NCI-H1694 (cell line): ENCODE measurements at places on chromosomes 11 and 22.

GRCh38 chr11:112179601-112180000 lies 4.3 kb downstream of the BCO2 start:
- DNase-seq = no peak

DNA sequence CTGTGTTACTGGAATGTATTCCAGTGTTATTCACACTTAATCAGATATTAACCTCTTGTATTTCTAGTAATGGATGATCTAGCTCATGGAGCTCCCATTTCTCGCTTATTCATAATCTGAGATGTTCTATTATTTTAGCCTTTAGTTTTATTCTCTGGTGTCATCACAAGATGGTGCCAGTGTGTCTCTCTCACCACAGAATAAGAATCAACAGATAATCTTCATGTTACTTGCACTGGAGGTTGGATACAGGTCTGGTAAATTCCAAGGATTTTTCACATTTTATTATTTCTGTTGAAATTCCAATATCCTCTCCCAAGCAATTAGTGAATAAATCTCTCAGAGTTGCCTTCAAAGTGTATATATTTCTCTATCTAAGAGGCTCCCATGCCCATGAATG lies 74.6 kb downstream of the CASP12 start:
- no peak for DNase-seq

DNA sequence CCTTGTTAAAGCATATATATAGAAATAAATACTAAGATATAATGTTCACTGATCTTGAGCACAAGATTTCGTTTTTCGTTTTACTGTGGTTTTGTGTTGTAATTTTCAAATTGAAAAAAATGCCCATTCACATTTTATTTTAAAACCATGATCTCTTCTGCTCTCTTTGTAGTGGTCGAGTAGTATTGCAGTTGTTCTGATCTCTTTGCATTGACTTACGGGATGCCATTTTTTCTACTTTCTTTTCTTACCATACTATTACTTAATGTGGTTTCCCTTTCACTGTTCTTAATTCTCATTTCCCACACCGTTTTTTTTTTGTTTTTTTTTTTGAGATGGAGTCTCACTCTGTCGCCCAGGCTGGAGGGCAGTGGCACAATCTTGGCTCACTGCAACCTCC lies 289.6 kb downstream of the DYNC2H1 start:
- no peak for DNase-seq

DNA sequence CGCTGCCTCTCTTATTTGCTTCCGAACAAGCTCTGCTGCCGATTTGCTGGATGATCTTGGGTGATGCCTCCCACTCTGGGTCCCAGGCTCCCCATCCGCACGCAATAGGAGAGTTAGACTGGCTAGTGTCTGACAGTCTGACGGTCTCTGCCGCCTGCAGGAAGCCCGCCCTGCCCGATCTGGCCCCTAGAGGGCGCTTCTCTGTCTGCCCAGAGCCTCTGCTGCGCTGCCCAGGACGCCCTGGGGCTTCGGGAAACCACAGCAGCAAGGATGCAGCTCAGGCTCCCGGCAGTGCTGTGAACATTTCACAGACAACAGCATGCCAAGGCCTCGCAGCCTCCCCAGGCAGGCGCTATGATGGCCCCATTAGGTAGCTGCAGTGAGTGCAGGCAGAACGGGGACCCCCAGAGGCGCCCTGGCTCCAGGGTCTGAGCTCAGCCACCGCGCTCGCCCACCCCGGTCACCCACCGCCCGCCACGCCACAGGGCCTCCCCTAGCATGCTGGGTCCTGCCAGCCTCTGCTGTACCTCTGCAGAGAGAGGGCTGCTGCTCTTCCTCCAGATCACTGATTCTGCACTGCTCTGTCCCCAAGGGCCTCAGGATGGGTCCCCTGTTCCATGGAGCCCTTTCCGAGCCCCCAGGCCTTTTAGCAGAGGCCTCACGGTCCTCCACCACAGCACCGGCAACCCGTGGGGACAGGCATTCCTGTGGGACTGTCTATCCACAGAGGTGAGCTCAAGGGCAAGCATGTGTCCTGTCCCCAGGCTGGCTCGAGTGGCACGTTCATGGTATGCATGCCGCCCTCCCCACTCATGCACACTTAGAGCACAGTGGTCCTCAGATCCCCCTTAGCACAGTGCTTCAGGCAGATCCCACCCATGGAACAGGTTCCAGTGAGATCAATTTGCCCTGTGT lies 4.3 kb upstream of the BAIAP2L2 start:
- DNase-seq = peak; percentile 57

DNA sequence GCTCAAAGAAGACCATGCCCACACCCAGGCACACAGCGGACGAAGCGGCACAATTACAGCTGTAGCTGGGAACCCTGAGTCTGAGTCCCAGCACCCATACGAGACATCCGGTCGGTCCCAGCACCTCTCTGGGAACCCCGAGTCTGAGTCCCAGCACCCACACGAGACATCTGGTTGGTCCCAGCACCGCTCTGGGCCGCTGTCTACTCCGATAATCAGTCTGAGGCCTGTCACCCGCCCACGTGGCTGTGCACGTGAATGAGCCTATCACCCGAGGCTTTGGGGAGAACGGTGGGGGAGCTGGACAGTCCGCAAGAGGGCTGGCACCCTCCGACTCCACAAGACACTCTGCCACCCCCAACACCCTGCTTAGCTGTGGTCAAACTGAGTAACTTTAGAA lies 6.2 kb downstream of the TTLL8 start:
- DNase-seq = no peak

GRCh38 chr22:26610996-26611395 lies 6.8 kb downstream of the CRYBB1 start:
- DNase-seq = no peak

- DNase-seq = no peak
These were observed 325.3 kb upstream of the LRRC4C start for GRCh38 chr11:41784513-41785335.

GRCh38 chr22:23401111-23401909 lies 178.8 kb downstream of the IGLL1 start:
- DNase-seq = no peak

DNA sequence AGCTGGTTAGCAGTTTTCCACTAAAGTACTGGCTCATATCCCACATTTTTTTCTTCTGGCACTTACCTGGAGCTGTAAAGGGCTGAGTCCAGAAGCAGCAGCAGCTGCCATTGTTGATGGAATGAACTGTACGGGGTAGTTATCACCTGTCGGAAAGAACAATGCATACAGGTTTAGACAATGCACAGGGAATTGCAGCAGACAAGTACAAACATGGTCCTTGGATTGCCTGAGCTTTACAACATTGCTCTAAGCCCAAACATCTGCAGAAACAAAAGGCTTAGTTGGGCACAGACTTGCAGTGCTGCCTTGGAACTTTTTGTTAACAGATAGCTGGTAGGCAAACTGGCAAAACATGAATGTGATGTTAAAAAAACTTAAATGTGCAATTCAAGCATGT lies 258.8 kb downstream of the SOX6 start:
- no peak for DNase-seq

GRCh38 chr22:43658823-43659222 lies 153.3 kb downstream of the EFCAB6 start:
- DNase-seq = no peak

- no peak for DNase-seq
These were observed 40.4 kb upstream of the AKIP1 start for GRCh38 chr11:8870411-8871170.

DNA sequence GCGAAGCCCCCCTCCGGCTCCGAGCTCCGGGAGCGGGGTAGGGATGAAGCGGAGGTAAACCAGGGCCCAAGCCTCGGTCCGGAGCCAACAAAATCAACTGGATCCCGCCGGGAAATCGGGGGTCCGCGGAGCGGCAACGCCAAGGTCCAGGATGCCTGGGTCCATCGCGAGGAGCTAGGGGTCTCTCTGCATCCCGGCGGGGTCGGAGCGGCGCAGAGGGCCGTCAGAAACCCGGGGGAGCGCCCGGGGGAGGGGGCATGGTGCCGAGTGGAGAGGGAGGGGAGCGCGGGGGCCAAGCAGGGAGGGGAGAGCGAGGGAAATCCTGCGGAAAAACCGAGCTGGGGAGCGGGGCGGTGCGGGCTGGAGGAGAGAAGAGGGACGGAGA lies 51.8 kb downstream of the SLC22A12 start:
- DNase-seq = no peak

DNA sequence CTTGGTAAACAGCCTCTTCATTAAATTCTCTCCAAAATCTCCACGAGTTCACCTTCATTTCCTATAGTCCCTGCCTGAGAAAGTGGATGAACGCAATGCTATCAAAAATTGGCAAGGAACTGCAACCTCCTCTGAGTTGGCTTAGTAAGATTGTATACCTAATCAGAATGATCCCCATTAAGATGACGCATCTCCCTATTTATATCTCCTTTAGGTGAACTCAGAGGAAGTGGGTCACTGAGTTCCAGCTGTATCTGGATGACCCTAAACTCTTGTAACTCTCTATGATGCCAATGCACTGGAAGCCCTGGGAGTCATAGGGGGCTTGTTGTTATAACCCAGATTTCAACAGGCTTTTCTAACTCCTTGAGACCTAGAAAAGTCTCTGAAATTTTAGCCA lies 48.2 kb downstream of the OR10A6 start:
- no peak for DNase-seq

DNA sequence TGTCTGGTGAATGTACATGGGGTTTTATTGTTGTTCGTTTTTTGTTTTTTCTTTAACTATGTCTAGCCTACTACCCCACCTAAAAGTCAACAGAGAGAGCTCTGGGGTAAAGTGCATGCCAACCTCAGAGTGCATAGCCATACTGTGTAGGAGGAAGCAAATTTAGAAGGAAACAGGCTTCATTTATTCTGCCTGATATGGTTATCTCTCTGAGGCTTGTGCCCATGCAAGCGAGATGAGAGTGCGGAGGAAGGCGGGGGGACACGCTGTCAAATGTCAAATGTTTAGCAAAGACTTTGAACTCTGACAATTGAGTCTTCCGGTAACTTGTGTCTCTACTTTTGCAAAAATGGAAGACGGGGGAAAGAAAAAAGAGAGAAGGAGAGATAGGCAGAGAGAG lies 295.5 kb downstream of the ETS1 start:
- DNase-seq = no peak

DNA sequence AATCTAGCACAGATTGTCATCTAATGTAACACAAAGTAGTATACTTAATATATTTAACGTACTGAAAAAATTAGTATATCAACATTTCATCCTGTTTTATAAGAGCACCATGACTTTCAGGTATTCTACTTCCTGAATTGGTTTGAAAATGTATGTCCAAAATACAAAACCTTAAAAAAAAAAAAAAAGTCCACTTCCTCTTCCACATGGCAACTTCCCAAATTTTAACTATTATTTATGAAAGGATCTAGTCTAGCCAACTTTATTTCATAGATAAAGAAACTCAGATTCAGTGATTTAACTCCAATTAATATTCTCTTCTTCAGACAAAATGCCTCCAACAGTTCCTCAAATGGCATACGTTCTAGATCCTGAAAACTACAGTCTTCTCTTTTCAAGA lies 44.0 kb downstream of the PIK3C2A start:
- DNase-seq = no peak

DNA sequence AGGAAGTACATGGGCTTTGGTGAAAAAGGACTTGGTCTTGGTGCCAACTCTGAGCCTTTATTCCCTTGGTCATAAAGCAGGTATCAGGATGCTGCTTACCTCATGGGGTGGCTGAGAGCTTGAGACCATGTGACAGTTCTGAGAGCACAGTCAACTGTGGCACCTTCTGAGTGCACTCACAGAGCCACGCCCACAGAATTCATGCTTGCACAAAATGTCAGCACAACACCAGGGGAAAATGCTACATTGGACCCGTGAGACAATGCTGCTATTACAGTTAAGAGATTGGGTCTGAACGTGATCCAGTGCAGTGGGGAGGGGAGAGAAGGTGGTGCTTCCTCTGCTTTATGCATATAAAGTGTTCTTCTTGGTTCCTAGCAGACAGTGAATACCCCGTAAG lies 79.5 kb upstream of the SPON1 start:
- no peak for DNase-seq
